HuH-7.5 (cell line): ENCODE measurements at places on chromosomes 2 and 18.

- no peak for DNase-seq
These were observed 24.8 kb upstream of the MALL start for GRCh38 chr2:110140401-110140800.

DNA sequence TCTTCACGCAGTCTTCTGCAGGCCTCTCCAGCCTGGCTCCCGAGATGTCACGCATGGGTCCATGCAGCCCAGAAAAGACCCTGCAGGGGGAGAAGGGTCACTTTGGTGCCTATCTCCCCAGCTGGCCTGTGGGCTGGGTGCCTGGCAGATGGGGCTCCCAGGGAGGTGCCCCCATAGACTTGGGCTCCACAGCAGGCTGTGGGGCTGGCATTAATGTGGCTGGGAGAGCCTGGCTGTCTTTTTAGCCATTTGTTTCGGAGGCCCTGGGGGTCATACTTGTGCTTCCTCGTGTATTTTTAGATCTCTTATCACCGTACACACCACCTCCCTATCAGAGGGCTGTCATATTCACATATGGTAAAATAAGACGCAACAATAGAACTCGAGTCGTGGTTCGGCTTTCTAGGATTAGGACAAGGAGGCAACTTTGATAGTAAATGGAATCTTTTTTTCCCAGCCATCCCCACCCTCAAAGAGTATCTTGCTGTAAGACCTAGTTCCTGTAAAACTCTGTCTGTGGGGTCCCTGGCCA, 74.5 kb downstream of the LRRFIP1 start:
- no peak for DNase-seq

GRCh38 chr2:17620841-17621240, 80.3 kb downstream of the VSNL1 start:
- no peak for DNase-seq

- no peak for DNase-seq
These were observed 247.7 kb downstream of the GLI2 start for GRCh38 chr2:120983344-120983743.

DNA sequence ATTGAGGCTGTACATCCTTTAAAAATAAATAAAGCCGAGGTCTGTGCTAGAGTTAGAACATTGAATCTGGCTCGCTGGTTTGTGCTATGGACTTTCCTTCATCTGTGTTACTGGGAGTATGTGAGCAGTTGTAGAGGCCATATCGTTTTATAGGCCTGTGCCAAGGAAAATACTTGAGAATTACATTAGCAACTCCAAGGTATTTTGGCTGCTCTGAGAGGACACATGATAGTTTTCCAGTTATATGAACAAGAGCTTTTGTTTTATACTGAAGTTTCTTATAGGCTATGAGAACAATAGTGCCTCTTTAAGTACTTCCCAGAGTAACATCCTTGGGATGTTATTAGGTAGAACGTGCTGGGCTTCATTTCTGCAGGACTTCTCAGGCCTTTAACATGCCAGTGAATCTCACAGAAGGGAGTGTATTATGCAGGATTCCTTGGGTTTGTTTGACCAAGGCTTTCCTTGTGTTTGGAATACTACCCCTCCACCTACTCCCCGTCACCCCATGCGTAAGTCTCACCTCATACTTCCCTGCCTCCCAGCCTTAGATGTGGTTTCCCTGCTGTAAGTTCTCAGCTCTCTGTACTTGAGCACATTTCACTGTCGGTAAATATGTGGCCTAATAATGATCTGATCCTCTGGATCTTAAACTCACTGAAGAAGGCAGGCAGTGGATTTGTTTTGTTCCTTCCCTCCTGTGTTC, 21.0 kb downstream of the TCF7L1 start:
- DNase-seq: no peak

DNA sequence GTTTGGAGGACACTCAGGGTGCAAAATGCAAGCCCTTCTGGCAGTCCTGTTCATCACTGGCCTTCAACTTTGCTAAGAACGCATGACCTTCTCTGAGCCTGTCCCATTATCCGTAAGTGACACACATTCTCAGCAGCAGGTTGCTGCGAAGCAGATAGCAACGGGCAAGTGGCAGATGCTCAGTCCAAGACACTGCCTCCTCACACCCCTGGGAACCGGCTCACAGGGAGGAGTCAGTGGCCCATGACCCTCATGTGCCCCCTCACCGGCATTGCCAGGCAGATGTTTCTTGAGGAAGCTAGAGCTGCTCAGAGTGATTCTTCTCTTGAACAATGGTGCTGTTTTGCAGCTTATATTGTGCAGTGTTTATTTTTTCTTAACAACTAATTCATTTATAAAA, 737.2 kb upstream of the HS6ST1 start:
- no peak for DNase-seq

- DNase-seq: no peak
These were observed 222.7 kb downstream of the CYRIA start for GRCh38 chr2:16442971-16443370.

GRCh38 chr2:120300385-120300784, 45.6 kb upstream of the INHBB start:
- DNase-seq: no peak

DNA sequence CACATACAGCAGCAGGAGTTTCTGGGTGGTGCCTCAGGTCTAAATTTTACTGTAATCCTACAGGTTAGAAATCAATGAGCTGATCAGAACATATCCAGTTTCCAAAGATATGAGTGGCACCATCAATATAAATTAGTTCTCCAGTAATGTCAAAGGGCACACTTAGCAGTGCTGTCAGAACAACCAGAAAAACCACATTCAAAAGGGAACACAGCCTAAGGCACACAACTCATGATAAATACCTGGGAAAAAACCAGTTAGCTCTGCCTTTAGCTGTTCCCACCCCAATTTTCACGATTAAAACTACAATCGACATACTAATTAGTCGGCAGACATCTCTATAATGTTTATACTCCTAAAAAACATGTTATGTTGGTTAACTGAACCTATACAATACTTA, 31.5 kb downstream of the ATP8B1 start:
- DNase-seq: no peak

- DNase-seq: no peak
These were observed 114.1 kb downstream of the COL6A3 start for GRCh38 chr2:237299906-237300305.

DNA sequence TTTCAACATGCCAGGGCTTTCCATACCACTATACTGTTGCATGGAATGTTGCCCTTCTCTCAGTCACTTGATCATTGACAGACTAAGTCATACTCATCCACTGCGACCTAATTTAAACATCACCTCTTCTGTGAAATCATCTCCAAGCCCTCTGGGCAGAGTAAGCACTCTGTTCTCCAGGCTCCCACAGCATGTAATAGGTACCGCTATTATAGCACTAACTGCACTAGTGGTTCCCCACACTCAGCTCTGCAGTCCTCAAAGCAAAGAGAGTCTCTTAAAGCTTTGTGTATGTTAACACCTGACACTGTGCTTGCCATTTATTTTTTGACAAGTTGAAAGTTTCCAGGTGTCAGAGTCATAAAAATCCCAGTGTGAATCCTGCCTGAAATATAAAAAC, 947.2 kb downstream of the ERBB4 start:
- DNase-seq: no peak

- no peak for DNase-seq
These were observed 59.6 kb downstream of the MEX3C start for GRCh38 chr18:51137891-51138290.

DNA sequence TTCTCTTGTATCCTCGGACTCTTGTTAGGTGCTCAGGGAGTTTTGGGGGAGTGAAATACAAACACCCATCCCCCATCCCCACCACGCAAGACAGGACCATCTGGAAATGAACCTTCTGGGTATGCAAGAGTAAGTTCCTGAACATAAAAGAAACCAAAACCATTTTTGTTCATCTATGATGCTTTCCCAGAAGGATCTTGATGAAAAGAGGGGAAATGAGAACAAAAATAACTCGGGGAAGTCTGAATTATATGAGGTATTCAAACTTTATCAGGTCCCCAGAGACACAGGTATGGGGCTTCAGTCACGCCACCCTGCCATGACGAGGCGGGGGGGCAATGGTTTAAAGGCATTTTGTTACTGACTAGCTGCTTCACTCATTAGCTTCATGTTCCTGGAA, 68.6 kb upstream of the DNMT3A start:
- no peak for DNase-seq

- DNase-seq: no peak
These were observed 44.8 kb upstream of the CTDP1 start for GRCh38 chr18:79634593-79635426.

- no peak for DNase-seq
These were observed 18.8 kb downstream of the GMCL1 start for GRCh38 chr2:69848186-69848790.

DNA sequence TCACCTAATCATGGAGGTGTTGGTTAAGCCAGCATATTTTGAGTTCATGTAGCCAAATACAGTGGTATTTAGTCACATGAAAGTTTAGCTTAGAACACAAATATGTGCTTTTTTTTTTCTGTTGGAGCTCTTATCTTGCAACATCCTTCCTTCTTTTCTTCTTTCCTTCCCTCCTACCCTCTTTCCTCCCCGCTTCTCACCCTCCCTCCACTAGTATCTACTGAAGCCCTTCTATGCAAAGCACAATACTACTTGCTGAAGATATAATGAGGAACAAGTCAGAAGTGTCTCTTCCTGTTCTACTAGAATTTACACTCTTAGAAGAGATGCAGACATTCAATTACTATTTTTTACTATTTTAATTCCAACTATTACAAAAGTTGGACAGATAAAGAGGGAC, 105.0 kb upstream of the ITGA4 start:
- no peak for DNase-seq

GRCh38 chr2:215753808-215754207, 259.5 kb downstream of the MREG start:
- no peak for DNase-seq

DNA sequence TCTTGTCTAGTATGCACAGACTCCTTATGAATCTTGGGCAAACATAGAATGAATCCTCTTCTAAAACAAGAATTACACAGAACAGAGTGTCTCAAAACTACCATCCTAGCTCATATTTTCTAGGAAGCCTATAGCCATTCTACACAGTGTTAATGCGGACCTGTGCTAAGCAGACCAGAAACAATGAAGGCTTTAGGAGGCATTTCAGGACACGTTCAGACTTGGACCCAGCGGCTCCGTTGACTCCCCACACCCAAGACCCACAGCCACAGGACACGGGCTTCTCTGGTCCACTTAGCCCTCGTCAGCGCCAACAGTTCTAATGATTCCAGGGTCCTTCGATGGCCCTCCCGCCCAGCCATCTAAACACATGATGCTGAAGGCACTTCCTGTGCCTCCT, 182.2 kb downstream of the BCL11A start:
- no peak for DNase-seq

DNA sequence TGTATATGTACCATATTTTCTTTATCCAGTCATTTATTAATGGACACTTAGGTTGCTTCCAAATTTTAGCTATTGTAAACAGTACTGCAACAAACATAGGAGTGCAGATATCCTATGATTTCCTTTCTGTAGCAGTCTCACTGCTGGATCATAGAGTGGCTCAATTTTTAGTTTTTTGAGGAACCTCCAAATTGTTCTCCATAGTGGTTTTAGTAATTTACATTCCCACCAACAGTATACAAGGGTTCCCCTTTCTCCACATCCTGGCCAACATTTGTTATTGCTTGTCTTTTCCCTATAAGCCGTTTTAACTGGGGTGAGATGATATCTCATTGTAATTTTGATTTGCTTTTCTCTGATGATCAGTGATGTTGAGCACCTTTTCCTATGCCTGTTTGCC, 114.3 kb downstream of the TMEM17 start:
- no peak for DNase-seq

DNA sequence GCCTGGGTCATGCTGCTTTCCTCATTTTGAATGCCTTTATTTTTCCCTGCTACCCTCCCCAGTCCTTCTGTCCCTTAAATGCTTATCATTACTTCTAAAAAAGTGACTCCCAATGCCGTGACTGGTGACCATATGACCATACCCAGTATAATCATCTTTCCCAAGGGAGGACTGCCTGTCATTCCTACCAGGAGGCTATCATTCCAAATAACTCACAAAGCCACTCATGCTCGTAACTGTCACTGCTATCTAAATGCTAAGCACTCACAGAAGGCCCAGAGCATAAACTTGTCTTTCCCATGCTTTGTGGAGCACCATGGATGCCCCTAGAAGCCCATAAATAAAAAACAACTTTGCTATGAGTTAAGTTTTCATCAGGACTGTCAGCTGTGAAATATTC, 38.7 kb upstream of the CREB1 start:
- no peak for DNase-seq

DNA sequence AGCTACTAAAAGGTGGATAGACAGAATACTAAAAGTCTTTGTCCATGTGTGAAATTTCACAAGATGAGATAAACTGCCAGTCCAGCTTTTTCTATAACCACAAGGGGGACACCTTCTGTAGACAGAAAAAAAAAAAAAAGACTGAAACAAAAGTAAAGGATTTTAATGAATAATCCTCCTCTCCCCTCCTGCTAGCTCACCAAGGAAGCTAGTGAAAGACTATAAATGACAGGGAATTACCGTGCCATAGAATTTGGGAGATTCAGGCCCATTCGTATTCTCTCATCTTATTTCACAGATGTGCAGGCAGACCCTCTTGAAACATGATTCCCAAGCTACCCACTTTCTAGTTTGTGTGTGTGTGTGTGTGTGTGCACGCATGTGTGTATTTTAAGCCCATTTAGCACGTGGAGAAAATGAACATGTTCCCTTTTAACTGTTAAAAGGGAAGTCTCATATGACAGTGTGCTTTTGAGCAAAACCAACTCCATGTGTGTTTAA, 36.3 kb upstream of the SLC8A1 start:
- no peak for DNase-seq

DNA sequence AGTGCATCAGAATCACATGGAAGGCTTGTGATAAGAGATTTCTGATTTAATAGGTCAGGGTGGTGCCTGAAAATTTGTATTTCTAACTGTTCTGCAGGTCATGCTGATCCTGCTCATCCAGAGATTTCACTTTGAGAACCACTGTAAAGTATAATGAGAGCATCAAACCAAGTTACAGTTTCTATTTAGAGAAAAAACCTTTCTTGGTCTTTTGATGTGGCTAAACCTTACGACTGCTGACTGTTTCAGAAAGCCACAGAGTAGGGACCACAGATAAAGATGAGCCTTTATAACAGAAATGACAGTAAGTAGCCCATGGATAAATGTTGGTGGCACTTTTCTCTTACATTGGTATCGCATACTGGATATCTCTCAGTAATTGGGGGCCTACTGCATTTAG, 109.4 kb upstream of the FANCL start:
- DNase-seq: no peak

GRCh38 chr2:28239207-28239606, 153.5 kb upstream of the FOSL2 start:
- no peak for DNase-seq

DNA sequence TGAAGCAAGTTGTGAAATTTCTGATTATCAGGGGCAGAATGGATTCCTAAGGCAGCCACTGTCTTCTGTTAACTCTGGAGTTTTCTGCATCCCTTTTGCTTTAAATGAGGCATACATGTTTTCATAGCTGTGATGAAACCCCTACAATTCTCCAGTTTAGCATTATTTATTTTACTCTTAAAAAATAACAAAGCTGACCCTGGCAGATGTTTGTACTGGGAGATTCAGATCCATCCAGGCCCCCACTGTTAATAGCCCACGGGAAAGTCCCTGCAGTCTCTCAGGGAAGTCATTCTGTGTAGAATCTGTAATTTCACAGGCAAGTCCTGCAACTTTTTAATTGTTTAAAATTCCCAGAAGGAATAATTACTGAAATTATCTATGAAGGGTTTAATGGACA, 353 bp upstream of the SULT1C4 start:
- DNase-seq: no peak
